ENCODE measurements at places on chromosomes 1 and 21.

- DNase-seq, result no peak
Measured at GRCh38 chr1:246726255-246726679, 2.1 kb downstream of the SCCPDH start.

- DNase-seq, result no peak
Measured at GRCh38 chr1:176558561-176558960, 95.6 kb downstream of the PAPPA2 start.

- no peak for DNase-seq
Measured at GRCh38 chr1:245248231-245248731, 93.5 kb downstream of the KIF26B start.

DNA sequence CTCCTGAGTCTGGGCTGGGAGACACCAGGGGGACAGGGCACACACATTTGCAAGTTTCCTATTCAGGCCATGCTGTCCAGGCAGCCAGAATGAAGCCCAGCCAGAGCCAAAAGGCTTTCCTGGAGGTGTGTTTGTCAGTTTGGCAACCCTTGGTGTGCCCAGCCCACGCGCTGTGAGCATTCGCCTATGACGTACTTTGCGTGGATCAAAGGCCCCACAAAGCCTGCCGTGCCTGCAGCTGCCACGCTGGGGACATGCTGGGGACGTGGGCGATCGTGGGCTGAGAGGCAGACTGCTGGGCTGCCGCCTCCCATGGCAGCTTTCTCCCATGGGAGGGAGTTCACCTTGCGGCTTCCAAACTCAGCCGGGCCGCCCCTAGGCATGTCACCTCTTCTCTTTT is 57.5 kb downstream of the CD247 start:
- DNase-seq, result no peak

- DNase-seq, result no peak
Measured at GRCh38 chr1:158035976-158036583, 42.6 kb downstream of the KIRREL1 start.

- no peak for DNase-seq
Measured at GRCh38 chr1:184116287-184116686, 64.8 kb downstream of the TSEN15 start.

DNA sequence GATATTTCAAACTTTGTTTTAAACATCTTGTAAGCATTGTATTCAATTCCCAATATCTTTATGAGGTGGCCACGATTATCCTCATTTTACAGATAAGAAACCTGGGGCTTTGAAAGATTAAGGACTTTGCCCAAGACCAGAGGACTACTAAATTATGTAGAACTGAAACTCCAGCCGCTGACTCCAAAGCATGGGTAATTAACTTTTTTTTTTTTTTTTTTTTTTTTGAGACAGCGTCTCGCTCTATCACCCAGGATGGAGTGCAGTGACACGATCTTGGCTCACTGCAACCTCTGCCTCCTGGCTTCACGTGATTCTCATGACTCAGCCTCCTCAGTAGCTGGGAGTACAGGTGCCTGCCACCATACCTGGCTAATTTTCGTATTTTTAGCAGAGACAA is 68.7 kb downstream of the ALG14 start:
- no peak for DNase-seq

GRCh38 chr1:17970757-17971156 is 136.8 kb upstream of the IGSF21 start:
- DNase-seq, result no peak

- DNase-seq, result no peak
Measured at GRCh38 chr1:28259934-28260802, 850 bp downstream of the SESN2 start.

DNA sequence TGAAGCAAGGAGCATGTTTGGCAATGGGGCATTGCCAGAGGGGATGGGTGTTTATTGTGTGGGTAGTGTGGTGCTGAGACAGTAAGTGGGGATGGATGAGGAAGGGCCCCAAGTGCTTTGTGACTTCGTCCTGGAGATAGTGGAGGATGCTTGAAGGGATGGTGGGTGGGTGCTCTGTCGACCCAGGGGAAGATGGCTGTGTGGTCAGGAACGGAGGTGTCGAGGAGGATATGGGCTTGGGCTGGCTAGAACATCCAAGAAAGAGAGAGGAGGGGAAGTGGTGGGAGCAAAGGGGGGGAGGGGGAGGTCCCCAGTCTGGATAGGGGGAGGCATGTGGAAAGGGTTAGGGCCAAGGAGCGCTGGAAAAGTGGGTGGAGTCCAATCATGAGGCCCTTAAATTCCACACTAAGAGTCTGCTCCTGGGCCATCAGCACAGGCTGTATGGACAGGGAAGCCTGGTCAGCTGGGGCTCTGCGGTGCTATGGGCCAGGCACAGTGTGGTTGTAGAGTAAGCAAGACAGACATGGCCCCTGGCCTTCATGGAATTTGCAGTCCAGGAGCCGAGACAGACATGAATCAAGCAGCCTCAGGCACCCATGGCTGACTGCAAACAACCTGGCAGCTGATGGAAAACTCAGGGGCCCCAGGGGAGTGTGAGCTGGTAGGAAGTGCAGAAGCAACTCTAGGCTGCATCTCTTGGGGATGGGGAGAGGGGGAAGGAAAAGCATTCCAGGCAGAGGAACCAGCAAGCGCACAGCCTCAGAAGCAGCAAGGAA is 36.3 kb downstream of the EDN2 start:
- no peak for DNase-seq

GRCh38 chr1:218364028-218364710 is 19.0 kb downstream of the TGFB2 start:
- DNase-seq, result no peak

- DNase-seq, result no peak
Measured at GRCh38 chr1:8866173-8866791, 12.2 kb downstream of the ENO1 start.

DNA sequence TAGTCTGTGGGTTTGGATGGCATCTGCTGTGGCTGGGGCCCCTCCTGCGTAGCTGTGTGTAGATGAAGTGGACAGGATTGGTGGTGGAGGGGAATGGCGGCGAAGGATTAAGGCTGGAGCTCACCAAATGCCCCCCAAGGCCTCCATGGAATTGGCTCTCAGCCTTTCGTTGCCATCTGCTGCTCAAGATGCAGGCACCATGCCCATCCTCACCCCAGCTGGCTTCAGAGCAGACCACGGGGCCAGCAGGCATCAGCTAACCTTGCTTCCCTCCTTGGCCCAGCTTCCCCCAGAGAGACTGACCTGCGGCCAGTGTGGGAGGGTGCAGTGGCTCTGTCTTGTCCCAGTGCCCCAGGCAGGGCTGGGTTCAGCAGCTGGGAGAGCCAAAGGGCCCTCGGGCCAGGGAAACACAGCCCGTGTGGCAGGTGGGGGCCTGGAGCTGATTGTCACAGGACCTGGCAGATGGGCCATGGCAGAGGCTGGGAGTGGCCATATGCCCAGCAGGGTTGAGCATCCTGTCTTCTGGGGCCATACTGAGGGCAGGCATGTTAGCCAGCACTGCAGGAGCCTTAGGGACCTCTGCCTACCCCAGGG is 66.8 kb upstream of the ACTL8 start:
- no peak for DNase-seq

- no peak for DNase-seq
Measured at GRCh38 chr1:218049641-218050040, 235.5 kb upstream of the RRP15 start.

GRCh38 chr1:99852648-99853047 is 2.5 kb downstream of the AGL start:
- no peak for DNase-seq

DNA sequence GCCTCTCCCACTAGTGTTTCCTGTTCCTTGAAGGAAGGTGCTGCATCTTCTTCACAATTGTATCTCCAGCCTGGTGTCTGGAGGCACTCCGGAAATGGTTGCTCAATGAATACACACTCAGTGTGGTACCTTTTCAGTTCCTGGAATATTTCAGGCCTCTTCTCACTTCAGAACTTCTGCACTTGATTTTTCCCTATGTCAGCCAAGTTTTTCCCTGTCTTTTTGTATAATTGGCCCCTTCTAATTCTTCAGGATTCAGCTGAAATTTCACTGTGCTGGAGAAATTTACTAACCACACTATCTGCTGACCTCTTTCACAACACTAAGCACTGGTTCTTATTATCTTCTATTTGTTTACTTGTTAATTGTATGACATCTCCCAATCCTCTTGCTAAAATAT is 61.2 kb upstream of the MAP10 start:
- DNase-seq, result no peak

DNA sequence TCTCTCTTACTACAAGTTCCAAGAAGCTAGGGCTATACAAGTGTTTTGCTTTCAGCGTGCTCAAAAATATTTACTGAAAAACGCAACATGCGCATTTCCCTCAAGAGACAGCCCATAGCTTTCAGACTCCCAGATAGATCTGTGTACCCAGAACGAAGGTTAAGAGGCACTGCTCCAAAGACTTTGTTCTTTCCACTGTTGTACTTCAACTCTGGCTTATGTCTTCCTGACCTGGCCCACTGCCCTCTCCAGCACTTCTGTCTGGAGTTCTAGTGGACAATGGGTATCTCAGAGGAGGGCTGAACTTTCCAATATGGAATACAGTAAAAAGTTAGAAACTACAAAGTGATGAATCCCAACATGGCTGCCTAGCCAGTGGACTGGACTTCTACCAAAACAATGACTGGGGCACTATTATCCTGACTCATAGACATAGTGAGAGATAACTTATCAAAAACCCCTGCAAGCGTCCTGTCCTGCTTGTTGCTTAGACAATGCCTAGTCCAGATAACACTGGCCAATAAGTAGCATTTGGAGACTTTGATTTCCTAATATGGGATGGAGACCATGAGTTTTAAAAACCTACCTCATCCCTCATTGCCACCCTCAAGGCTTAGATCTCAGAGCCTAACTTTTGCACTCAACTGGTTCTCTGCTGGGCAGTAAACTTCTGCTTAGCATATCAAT is 8.8 kb upstream of the ADAR start:
- no peak for DNase-seq

DNA sequence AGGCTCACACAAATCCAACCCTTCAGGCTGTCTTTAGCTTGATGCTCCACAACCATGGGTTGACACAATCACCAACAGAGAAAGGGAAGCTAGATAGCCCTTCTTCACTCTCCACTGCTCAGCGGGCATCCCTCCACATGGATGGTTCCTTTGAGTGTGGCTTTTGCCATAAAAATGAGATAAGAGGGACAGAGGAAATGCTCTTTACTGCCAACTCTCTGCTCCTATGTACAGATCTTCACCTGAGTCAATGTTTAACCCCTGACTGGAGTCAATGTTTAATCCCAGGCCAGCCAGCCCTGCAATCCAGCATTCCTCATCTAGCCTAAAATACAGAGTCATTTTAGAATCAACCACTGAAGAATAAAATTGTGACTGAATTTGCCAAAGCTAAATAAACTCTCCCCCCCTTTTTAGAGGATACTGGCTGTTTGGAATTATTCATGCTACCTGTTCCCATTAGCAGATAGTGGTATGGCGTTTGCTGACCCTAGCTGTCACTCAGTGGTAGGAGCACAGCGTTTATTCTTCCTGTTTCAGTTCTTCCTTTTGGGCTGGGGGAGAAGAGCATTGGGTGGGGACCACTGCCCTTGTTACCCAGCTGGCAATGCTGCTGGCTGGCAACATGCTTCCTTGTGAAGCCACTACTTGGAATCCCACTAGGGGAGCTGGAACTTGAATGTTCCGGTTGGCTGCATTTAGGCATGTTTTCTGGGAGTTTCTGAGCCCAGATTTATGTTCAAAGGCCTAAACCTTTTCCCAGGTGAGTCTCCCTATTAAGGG is 5.2 kb upstream of the PIGR start:
- DNase-seq, result no peak

GRCh38 chr1:225699336-225699735 is 46.4 kb upstream of the ENAH start:
- DNase-seq, result no peak

DNA sequence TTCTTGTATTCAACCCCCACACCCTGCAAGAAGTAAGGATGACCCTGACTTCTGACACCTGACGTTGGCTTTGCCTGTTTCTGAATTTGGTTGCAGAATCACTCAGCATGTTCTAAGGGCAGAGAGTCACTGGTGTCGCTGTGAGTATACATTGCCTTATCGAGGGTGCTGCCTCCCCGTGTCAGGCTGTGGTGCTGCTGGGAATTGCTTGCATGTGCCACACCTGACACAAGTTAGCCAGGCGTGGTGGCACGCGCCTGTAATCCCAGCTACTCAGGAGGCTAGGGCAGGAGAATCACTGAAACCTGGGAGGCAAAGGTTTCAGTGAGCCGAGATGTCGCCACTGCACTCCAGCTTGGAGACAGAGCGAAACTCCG is 45.9 kb downstream of the WDR4 start:
- no peak for DNase-seq

DNA sequence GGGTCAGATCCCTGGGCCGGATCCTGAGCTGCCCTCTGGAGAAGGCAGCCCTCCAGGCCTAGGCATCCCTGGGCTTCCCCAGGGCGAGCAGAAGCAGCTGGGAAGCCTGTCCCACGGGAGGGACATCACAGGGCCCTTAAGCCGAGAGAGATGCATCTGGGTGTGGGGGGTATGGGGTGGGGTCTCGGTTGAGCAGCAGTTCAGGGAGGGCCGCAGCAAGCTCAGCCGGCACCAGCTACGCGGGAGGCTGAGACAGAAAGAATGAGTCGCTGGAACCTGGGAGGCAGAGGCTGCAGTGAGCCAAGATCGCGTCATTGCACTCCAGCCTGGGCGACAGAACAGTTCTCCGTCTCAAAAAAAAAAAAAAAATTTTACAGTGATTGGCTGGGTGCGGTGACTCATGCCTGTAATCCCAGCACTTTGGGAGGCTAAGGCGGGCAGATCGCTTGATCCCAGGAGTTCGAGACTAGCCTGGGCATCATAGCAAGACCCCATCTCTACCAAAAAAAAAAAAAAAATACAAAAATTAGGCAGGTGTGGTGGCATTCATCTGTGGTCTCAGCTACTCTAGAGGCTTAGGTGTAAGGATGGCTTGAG is 37.7 kb downstream of the RRP1 start:
- no peak for DNase-seq

GRCh38 chr1:33764149-33764548 is 99.7 kb upstream of the HMGB4 start:
- no peak for DNase-seq

DNA sequence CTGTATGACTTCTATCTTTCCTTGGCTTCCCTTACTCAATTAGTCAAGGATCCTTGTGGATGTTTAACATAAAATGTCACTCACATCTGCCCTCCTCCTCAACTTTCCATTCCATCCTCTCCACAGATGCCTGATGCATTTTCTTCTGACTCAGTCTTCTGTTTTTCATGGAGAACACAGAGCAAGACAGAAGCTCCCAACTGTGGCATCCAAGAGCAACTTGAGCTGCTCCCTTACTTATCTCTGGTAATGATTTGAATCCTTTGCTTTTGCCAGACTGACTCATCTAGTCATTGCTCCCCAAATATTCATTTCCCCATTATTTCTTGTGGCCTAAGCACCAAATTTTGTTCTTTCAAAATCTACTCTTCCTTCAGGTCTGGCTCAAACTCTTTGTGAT is 120.6 kb downstream of the LYPLAL1 start:
- no peak for DNase-seq

- DNase-seq, result no peak
Measured at GRCh38 chr1:76125473-76126219, 51.1 kb downstream of the ST6GALNAC3 start.
